ENCODE measurements at places on chromosomes 1 and 21.

DNA sequence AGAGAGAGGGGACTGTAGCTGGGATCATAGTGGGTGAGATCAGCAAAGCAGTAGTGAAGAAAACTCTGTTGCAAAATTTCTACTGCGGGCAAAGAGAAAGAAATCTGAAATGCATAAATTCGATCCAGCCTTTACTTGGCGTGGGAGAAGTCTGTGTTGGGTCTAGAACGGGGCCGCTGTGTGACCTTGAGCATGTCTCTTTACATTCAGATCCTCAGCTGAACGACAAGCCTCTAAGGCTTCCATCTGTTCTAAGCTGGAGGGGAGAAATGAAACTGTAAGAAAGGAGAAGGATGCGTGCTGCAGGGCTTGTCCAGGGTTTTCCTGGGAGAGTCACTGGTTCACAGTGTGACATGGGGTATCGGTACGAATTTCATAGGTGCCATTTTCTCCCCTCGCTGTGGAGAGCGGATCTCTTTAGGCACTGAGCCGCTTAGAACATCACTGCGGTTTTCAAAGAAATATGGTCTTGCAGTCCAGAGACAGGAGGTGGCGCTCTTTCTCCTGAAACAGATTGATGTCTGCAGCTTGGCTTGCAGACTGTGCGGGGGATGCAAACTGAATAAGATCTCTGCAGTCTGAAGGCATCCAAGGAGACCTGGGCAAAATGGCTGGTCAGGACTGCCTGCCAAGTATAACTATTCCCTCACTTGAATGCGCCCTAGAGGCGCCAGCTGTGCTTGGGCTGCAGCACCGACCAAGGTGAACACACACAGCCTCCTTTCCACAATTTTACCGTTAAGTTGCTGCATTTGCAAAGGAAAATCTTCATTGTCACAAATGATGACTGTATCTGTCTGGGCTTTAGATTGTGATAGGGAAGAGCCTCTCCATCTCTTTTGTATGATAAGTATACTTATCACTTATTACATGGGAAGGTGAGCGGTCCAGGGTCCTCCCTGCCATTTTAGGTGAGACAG is 104.1 kb downstream of the XCL2 start:
- peak; percentile 57 for DNase-seq

DNA sequence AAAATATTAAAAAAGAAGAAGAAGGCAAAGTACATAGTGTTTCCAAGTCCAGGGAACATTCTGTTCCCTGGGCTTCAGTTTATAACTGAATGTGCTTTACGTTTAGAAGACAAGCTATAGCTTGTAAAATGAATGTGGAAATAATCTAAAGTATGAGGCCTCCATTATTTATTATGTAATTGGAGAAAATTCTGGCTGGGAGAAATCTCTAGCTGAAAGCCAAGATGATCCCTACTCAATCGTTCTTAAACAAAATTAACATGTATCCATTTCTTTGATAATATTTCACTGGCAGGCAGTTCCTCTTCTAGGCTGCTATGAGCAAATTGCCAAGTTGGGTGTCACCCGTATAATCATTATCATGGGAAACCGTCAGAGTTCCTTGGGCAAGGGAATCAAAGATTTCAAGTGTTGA is 52.2 kb upstream of the ETS2 start:
- no peak for DNase-seq

GRCh38 chr21:18265944-18266343 is 21.3 kb downstream of the CHODL start:
- no peak for DNase-seq

- DNase-seq, result no peak
These were observed 14.3 kb upstream of the ALG14 start for GRCh38 chr1:95086949-95087533.

- DNase-seq, result no peak
These were observed 315.8 kb upstream of the USP24 start for GRCh38 chr1:55530749-55531478.
